ENCODE measurements at places on chromosomes 2 and 18. TPM values are rescaled to one million over a fixed set of nuclear protein-coding genes. Genes with fewer than 3 reads are reported as not detected.

The SLC9A4 gene
- 0.14 TPM for total RNA-seq

The ANKRD30B gene
- not detected for total RNA-seq

The GNAL gene
- total RNA-seq: 1.6 TPM

The CRYBA2 gene
- total RNA-seq: not detected

The HMSD gene
- total RNA-seq: 65.8 TPM

The CCDC74A gene
- 4.3 TPM for total RNA-seq

The EGR4 gene
- total RNA-seq: 2.1 TPM

The HOXD13 gene
- not detected for total RNA-seq

The UGT1A4 gene
- not detected for total RNA-seq

The SAG gene
- total RNA-seq: 0.02 TPM

The ECEL1 gene
- total RNA-seq: 2.5 TPM

The CENPA gene
- 40.9 TPM for total RNA-seq

The CYP27C1 gene
- total RNA-seq: not detected

DNA sequence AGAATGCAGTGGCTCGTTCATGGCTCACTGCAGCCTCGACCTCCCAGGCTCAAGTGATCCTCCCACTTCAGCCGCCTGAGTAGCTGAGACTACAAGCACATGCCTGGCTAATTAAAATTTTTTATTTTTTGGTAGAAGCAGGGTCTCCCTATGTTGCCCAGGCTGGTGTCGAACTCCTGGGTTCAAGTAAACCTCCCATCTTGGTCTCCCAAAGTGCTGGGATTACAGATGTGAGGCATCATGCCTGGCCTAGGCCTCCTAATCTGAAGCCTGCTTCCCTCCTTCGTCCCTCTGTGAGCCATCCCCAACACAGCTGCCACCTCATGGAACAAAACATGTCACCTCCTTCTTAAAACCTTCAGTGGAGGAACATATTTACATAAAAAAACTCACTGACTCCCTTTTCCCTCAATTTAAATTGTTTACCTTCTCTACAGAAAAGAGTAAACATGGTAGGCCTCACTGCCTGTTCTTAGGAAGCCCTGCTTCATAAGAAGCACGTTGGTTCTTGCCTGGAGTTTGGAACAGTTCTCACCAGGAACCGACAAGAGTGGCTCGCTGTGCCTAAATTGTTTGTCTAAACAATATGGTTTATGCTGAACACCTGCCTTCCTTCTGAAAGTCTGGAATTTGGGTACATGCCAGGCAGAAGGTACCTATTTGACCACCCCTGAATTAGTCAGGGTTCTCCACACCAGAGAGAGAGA, 12.1 kb upstream of the RHOB start:
- no peak for DNase-seq

GRCh38 chr2:24515831-24516230, 24.8 kb downstream of the NCOA1 start:
- no peak for DNase-seq

GRCh38 chr18:70489986-70490933, 201.4 kb downstream of the SOCS6 start:
- DNase-seq: peak; percentile 23

- DNase-seq: no peak
Measured at GRCh38 chr2:74444498-74445318, 3.0 kb upstream of the RTKN start.

DNA sequence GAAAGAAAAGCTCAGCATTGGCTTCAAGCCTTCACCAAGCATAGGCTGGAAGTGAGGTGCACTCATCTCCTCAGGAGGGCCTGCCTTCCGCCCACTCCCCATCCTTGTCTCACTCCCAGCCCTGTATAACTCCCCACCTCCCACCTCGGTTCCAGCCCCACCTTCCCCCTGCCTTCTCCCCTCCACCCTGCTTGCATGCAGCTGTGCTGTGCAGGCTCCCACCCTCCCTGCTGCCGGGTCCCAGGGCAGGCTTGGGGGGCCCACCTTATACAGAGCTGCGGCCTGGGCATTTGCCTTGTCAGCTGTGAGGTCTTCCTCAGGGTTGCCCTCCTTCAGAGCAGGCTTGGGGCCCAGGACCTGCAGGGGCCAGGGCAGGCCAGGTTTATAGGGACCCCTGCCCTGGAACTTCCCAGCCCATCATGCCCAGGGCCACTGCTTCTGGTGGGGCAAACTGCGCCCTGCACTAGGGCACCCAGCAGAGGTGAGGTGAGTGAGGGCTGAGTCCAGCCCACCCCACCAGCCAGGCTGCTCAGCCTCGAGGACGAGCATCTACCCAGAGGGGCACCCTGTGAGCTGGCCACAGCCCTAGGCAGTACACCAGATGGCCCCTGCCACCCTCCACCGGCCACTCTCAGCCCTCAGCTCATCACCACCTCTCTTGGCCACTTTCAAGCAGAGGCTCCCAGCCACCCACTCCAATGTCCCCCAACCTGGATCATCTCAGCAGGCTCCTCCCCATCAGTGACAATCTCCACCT, 11.6 kb downstream of the CAPG start:
- no peak for DNase-seq

GRCh38 chr18:12645254-12645653, 12.7 kb downstream of the SPIRE1 start:
- no peak for DNase-seq

- no peak for DNase-seq
Measured at GRCh38 chr2:176385838-176386237, 116.6 kb downstream of the MTX2 start.

DNA sequence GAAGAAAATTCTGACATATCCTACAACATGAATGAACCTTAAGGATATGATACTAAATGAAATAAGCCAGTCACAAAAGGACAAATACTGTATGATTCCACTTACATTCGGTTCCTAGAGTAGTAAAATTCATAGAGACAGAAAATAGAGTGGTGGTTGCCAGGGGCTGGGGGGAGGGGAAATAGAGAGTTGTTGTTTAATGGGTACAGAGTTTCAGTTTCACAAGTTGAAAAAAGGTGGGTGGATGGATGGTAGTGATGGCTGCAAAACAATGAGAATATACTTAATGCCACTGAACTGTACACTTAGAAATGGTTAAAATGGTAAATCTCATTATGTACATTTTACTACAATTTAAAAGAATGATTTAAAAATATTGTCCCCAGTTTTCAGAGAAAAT, 53.3 kb upstream of the NFU1 start:
- peak; percentile 28 for DNase-seq

DNA sequence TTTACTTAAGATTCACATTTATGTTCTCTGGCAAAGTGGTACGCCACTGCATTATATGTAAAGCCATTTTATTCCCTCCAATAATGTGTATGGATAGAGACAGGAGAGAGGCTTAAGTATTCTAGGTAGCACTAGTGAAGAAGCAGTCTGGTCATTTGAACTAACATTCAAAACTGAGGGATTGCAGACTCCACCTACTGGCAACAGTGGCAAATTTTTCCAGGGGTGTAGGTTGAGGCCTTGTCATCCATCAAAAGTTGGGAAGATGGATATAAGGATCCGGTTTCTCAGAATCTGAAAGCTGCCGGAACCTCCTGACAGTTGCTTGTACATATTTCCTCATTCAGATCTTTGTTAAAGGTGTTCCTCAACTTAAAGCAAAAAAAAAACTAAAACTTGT, 465.5 kb upstream of the FSHR start:
- DNase-seq: no peak

- DNase-seq: peak; percentile 85
Measured at GRCh38 chr2:73172963-73173362, 29.4 kb upstream of the NOTO start.

DNA sequence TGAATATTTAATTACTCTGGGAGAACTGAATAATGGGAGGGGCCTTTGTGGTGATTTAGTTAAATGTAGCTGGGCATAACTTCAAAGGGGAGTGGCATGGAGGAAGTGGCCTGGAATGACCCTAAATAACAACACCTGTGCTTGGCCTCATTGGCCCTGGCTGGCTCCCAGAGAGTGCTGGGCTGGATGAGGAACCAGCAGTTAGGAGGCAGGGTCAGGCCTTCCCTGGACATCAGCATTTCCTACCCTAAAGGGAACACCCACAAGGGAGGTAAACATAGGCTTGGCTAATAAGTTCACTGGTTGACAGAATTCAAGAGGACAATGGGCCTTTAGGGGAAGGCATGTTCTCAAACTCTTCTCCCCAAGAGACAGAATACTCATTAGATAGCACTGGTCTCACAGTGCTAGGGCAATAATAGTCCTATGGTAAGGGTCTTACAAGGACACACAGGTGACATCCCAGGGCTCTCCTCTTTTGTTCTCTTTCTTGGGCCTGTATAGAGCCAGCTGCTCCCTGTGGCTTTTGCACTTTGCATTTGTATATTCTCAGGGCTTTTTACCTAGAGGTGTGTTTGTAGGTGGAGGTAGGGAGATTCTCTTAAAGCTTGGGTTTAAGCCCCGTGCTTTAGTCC, 106.8 kb downstream of the ZNF519 start:
- no peak for DNase-seq

GRCh38 chr2:118987886-118988285, 45.9 kb downstream of the MARCO start:
- DNase-seq: no peak

GRCh38 chr2:11967946-11968465, 221.6 kb downstream of the LPIN1 start:
- no peak for DNase-seq

DNA sequence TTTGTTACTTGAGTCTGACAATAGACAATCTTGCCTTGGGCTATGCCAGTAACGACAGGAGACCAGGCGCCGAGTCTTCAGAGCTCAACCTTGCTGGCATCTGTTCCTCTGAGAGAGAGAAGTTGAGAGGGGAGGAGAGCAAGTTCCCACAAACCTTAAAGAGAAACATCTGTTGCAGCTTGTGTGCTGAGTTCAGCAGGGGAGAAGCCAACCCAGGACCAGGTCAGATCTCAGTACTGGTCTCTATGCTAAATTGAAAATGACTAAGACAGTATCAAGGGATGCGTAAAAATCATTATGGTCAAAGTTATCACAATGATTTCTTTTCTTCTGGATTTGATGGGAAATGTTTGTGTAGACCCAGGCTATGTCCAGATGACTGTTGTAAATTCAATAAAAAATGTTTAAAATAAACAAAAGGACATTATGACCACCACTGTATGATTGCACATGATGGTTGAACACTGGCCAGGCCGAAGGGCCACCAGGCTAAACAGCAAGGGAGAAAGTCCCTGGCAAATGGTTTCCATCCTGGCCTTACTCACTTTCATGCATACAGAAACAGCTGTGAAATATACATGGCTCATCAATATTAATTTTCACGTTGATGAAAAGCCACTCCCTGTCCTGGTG, 100.3 kb upstream of the PMAIP1 start:
- no peak for DNase-seq

All from activated T-cell treated with anti-CD3 and anti-CD28 coated beads, Interleukin-2, amount 50 U/mL, for 72 hours (primary cell).